NCI-H1436 treated with DMSO at 0.1 percent for 48 hours (cell line): ENCODE measurements at places on chromosomes 1 and 21.

DNA sequence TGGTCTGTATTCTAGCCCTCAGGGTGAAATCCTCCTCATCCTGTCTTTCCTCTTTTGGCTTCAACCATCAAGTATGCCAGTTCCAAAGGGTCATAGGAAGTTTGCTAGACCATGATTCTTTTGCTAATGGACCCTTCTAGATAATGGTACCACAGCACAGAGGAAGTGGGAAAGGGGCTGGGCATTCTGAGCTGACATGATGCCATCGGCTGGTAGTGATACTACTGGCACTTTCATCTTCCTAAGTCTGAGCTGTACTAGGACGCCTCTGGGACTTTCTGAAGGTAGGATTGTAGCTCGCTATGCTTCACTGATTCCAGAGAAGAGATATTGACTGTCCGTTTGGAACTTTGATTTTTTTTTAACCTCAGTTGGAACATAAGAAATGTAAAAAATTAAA lies 11.4 kb downstream of the FASLG start:
- DNase-seq = no peak

DNA sequence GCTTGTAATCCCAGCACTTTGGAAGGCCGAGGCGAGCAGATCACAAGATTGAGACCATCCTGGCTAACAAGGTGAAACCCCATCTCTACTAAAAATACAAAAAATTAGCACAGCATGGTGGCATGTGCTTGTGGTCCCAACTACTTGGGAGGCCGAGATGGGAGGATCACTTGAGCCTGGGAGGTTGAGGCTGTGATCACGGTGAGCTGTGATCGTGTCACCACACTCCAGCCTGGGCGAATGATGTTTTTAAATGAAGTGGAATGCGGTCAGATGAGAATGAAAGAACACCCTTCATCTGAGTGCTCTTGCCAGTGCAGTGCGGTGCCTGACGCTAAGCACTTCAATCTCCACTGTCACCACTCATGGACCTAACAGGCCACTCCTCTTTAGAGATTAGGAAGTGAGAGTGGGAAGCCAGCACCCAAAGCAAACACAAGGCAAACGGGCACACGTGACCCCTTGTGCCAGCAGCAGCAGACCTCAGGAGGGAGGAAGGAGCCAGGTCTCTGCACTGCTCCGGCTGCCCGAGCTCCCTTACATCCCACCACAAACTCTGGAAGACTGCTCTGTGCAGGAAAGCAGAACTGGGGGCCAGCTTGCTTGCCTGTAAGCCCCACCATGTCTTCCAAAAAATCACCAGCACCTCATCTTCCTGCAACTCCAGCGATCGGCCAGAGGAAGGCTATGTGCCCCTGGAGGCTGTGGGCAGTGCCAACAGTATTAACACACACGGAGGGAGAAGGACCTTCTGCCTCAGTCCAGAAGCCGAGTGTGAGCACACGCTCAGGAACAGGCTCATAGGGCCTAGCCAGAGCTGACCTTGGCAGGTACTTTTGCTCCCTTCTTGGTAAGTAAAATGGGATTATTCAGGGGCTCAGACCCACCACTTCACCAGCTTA lies 9.7 kb downstream of the CTNNBIP1 start:
- no peak for DNase-seq

- DNase-seq = no peak
These were observed 74.1 kb upstream of the CNIH3 start for GRCh38 chr1:224541901-224542630.

DNA sequence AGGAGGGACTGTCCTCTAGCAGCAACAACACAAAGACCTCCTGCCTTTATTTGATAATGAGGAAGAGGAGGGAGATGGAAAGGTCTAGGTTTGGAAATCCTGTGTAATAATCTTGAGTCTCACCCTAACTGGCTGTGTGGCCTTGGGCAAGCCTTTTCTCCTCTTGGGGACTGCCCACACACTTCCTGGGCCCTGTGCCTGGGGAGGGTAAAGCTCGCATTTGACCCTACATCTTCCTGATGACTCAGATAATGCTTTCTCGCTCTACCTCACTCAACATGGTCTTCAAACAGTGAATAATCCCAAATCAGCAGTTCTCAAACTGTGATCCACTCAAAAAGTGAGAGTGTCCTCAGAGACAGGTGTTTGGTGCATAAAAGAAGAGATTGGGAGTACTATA lies 81.2 kb downstream of the VWA5B1 start:
- DNase-seq = no peak

DNA sequence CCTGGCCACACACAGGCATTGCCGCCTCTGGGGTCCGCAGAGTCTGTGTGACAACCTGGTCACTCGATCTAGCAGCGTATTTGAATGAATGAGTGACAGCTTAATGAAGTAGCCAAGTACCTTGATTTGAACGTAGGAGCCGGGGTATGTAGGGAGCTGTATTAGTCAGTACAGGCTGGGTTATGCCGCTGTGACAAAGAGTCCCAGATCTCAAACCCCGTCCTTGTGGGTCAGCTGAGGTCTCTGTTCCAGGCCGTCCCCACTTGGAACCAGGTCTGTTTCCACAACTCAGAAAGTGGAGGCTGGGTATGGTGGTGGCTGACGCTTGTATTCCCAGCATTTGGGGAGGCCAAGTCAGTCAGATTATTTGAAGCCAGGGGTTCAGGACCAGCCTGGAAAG lies 20.0 kb downstream of the ATAD3B start:
- no peak for DNase-seq

GRCh38 chr1:183251101-183251958 lies 65.3 kb downstream of the LAMC2 start:
- no peak for DNase-seq

DNA sequence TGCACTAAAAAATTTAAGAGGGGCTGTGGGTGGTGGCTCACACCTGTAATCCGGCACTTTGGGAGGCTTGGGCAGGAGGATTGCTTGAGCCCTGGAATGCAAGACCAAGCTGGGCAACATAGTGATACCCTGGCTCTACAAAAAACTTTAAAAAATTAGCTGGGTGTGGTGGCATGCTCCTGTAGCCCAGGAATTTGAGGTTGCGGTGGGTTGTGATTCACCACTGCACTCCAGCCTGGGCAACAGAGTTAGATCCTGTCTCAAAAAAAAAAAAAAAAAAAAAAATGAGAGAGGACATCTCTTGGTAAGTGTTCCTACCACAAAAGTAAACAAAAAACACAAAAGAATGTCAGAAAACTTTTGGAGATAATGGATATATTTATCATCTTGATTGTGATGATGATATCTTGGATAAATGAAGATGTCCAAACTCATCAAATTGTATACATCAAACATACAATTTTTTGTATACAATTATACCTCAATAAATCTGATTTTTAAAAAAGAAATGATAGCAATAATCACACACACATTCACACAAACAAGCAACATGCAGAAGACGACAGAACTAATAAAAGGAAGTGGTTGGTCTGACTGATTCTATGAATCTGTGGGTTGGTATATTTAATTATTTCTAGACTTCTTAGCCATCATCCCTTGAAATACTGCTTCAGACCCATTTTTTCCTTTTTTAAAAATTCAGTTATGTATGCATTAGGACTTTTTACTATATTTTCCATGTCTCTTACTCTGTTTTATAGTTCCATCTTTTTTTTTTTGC lies 465.9 kb downstream of the PLA2G4A start:
- no peak for DNase-seq

- no peak for DNase-seq
These were observed 149.6 kb downstream of the CYYR1 start for GRCh38 chr21:26423511-26423910.

- DNase-seq = no peak
These were observed 58.0 kb downstream of the NGF start for GRCh38 chr1:115280064-115280463.

DNA sequence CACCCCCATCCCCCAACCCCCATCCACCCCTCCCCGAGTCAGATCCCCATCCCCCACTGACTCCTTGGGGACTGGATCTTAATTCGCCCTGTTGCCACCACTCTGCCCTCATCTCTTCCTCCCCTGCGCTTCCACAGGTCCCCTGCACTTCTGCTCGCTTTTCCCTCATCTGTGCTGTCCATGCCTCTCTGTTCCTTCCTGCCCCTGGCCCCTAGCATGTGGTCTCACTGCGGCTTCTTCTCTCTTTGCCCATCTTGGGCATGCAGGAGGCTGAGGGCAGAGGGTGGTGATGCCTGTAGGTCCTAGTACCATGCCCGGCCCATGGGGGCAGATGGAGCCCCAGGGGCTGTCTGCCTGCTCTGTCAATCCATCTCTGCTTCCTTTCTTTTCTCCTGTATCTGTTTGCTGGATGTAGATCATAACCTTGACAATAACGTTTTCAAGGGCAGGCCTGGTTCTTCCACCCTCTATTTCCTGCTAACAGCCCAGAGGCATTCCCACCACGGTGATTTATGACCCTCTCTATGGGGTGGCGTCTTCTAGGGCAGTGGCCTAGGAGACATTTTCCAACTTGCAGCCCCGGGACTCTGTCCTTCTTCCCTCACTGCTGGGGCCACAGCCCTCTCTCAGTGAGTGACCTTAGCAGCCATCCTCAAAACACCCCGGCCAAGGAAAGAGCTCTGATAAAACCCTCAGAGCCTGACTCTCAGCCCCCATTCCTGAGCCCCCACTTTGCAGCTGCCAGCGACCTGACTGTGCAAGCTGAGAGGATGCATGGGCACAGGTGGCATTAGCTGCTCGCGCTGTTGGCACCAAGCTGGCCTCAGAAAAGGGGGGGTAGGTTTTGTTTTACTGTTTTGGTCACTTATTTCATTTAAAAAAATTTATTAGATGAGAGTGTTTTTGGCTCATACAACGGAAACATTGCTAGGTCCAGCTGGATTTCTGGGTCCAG lies 33.9 kb downstream of the TMEM51 start:
- DNase-seq = no peak

GRCh38 chr1:53328009-53328461 lies at the start of gene LRP8:
Gene LRP8, minus strand, starts transcription at chr1:53328070. Its CDS starts 158 bp downstream, at chr1:53327912.
- DNase-seq = no peak

DNA sequence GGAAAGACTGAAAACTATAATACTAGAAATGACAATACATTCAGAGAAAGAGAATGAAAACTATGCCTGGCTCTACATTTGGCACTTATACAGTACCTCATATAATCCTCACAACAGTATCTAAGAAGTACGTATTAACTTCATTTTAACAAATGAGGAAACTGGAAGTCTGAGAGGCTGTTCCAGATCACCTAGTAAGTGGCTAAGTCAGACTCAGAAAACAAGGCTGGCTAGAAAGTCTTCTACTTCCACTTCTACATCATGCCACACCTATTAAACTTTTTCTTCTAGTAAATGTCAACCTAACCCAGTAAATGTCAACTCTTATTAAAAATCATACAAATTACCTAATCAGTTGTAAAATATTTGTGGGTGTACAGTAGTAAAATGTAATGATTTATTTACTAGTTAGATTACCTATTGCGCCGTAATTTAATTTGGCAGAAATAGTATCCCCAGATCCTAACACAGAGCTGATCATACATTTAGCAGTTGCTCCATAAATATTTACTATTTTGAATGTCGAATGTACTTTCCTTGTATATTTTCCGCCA lies 36.8 kb upstream of the ASPM start:
- no peak for DNase-seq

DNA sequence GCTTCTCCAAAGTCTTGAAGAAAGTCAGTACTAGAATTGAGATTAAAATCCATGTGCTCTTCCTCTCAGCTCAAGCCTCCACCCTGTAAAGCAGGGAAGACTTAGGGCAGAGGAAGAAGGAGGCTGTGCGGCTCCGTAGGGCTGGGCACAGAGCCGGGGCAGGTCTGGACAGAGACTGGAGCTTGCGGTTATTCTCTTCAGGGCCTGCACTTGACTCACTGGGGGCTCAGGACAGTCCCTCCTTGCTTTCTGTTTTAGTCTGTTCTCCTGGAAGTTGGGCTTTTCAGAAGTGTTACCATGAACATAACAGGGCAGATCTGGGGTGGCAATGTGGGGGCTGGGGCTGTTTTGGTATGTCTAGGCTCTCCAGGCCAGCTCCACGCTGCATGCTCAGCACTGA lies 21.6 kb upstream of the TRABD2B start:
- no peak for DNase-seq

DNA sequence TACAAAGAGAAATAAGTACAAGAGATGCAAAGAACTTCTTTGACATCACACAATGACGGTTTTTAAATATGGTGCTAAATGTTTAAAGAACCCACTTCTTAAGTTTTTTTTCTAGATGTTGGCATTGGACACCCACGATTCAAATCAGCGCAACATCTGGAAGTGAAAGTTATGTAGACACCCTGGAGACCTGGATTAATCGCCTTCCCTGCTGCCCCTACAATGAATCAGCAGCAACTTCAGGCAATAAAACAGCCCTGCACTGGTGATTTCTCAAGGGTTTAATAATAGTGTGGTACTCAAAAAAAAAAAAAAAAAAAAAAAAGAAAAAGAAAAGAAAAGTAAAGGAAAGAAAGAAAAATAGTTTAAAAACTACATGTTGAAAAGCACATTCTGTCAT lies 248.3 kb downstream of the NUF2 start:
- DNase-seq = no peak

DNA sequence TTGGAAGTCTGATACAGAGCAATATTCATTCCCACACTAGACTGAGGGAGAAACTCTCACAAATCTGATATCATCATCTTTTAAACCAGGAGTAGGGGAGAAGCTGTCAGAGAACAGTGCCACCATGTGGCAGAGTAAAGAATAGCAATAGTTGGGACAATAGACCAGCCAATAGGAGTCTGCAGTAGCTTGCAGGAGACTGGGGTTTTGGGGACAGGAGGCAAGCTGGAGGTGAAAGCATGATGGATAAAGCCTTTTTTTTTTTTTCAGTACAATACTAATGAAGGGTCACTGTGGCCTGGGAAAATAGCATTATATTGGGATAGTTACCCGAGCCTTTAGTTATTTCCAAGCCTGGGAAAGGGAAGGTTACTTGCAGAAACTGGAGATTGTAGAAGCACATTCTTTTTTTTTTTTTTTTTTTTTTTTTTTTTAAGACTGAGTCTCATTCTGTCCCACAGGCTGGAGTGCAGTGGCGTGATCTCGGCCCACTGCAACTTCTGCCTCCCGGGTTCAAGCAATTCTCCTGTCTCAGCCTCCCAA lies 120.7 kb downstream of the S1PR1 start:
- no peak for DNase-seq

DNA sequence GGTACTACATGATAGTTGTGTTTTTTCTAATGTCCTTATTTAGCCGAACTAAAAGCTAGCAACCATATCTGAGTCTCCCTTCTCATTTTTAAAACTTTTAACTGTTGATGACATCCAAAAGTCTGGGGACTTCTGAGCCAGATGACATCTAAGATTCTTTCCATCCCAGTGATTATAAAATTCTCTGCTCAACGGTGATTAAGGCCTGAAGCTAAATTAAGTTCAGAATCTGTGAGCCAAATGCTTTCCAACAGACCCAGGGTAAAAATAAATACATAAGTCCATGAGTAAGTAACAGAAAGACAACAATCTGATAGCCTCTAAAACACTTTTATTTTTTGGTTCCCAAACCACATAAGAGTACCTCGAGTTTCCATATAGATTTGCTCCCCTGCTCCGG lies 13.1 kb upstream of the PTP4A2 start:
- DNase-seq = no peak

DNA sequence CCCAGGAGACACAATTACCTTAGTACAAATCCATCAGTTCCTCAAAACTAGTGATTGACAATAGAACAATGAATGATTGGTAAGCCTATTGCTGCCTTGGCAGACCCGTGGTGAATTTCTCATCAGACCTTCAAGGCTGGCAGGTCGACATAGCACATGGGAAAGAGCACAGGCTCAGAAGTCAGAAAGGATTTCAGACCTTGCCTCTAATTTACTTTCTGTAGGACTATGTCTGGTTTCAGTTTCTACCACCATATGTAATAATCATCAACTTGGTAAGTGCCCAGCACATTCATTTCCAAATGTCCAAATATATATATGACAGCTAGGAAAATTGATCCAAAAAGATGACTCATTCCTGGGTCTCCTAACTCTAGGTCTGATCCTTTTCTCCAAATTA lies 62.5 kb upstream of the GRHL3 start:
- no peak for DNase-seq

- no peak for DNase-seq
These were observed 10.4 kb downstream of the QSOX1 start for GRCh38 chr1:180165096-180165495.
